Stimulated activated CD8-positive, alpha-beta memory T cell treated with anti-CD3 and anti-CD28 coated beads, Interleukin-7, amount 100 ng/mL, for 48 hours (primary cell): ENCODE measurements at places on chromosomes 12 and 14.

DNA sequence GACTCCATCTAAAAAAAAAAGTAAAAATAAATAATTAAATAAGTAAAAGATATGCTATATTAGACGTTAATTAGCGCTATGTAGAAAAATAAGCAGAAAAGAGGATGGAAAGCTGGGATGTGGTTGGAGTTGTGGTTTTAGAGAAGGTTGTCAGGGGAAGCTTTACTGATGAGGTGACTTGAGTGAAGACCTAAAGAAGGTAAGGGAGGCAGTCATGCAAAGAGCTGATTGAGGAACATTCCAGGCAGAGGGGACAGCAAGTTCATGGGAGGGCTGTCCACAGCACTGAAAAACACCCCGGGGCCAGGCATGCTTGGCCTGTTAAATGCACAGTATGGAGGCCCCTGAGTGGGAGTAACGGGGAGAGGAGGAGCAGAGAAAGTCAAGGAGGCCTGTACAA lies 15.7 kb downstream of the SMAGP start:
- DNase-seq = no peak

GRCh38 chr12:15677228-15677627 lies 112.0 kb downstream of the EPS8 start:
- no peak for DNase-seq

GRCh38 chr14:23047034-23047634 lies 5.1 kb downstream of the PSMB11 start:
- no peak for DNase-seq

DNA sequence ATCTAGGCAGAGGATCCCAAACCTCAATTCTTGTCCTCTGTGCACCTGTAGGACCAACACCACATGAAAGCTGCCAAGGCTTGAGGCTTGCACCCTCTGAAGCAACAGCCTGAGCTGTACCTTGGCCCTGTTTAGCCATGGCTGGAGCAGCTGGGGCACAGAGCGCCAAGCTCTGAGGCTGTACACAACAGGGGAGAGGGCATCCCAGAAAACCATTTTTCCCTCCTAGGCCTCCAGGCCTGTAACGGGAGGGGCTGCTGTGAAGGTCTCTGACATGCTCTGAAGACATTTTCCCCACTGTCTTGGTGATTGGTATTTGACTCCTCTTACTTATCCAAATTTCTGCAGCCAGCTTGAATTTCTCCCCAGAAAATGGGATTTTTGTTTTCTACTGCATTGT lies 22.4 kb upstream of the PTPRO start:
- DNase-seq = no peak

DNA sequence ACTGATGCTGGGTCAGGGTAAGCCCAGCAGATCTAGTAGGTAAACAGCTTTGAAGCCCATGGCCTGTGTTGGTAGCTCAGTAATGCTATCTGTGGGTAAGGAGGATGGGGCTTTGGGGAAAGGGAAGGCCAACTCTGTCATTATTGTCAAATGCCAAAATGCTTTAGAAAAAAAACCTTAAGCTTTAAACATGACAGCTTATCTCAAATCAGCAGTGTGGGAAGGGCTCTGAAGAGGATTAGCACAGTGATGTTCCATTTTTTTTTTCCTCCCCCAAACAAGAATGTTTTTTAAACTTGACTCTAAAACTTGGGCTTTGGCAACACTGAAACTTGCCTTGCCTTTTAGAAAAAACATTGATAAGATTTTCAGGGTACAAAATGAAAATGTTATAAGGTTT lies 11.7 kb downstream of the DAAM1 start:
- no peak for DNase-seq

- no peak for DNase-seq
Measured at GRCh38 chr14:104595116-104595675, 9.4 kb downstream of the TMEM179 start.

DNA sequence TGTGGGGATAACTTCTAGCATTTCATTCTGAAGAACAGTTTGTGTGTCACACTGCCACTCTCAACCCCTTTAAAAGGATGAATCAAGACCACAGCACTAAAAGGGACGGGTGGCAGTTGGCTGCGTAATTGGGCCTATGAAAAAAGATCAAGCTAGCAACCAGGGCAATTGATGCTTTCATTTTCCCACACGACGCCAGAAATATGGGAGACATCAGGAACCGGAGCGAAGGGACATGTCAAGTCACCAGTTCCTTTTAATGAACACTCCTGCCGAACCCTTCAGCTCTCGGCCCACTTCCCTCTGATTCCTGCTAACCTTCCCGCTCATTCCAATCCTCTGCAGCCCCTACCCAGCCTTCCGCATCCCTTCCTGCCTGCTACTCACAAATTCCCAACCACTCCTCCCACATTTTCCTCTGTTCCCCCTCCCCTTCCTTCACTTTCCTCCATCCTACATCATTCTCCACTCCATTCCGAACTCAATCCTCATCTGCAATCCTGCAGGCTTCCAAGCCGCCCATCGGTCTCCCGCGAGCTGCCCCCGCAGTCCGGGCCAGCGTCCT lies 753 bp downstream of the CSRNP2 start:
- DNase-seq = no peak

GRCh38 chr14:99516156-99516870 lies 35.1 kb downstream of the CCNK start:
- DNase-seq = no peak

GRCh38 chr12:106248312-106248845 lies 559 bp upstream of the CKAP4 start:
- DNase-seq = no peak
